ENCODE measurements at places on chromosomes 4 and X. TPM values are rescaled to one million over a fixed set of nuclear protein-coding genes. Genes with fewer than 3 reads are reported as not detected.

The LAMP2 gene
- polyA plus RNA-seq: 154 TPM

GRCh38 chrX:65745427-65745826, 78.0 kb downstream of the MSN start:
- DNase-seq: no peak

DNA sequence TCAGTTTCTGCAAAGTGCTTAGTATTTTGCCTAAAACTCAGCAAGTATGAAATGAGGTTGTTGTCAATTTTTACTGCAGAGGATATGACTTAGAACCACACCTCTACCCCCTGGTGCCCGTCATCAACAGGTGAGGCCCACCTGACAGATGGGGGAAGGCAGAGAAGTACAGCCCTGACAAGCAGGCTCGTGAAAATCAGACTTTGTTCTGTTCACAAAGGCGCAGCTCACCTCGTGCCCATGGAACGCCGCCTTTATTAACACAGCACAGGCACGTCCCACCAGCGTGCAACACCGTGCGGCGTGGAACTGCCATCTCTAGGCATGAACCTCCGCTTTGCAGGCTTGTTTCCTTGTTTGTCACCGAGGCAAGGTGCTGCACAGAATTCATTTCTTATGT, 13.3 kb downstream of the CYP4V2 start:
- DNase-seq: no peak

The HS3ST1 gene
- polyA plus RNA-seq: 2.4 TPM

The CT45A5 gene
- polyA plus RNA-seq: not detected

GRCh38 chr4:41734371-41734770, 14.2 kb downstream of the PHOX2B start:
- DNase-seq: no peak

DNA sequence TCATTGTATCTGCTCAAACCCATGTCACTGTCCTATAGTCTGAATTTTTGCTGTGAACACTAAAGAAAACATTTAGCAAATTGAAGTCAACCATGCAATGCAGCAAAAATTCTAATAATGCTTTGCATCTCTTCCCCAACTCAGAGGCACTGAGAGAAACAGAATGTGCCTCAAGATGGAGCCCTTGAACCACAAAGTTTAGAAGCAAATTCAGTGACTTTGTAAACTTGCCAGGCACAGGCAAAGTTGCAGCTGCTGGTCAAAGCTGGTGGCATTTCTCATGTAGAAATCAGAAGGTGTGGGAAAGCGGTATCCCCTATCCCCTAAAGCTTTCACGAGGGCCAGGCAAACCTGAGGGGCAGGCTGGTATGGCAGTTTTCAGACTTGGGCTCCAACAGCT, 121.7 kb upstream of the DIPK2B start:
- peak; percentile 10 for DNase-seq

DNA sequence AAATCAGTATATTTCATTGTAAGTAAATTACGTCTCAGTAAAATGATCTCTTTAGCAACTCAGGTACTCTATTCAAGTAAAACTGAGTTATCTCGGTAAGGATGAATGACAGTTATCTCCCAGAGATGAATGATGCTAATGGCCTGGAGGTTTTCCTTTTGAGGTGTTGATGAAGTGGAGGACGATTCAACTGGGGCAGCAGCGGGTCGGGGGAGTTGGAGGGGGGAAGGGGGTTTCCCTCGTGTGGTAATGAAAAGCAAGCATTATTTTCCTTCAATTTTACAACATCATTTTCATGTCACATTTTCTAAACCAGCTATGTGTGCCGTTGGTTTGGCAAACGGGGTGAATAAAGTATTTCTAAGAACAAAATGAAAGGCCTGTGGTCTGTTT, 92.4 kb upstream of the ATXN3L start:
- DNase-seq: no peak

DNA sequence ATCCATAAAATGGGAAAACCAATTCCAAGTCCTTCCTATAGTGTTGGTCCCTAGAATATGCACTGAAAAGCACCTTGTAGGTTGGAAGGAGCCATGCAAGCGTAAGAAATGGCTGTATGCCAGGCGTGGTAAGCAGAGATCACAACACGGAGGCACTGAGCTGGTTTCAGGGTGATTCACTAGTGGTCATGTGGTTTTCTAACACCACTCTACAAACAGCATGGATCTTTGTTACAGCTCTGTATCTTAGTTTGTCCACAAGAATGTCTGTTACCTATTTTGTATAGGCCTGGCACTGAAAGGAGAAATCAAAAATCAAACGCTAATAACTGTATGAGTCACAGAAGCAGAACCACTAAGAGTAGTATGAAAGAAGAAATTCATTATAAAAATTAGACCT, 71.9 kb downstream of the MAGEB17 start:
- DNase-seq: no peak

GRCh38 chr4:72215198-72215597, 183.4 kb downstream of the NPFFR2 start:
- no peak for DNase-seq

GRCh38 chr4:20445933-20446723, 194.4 kb downstream of the SLIT2 start:
- DNase-seq: no peak

DNA sequence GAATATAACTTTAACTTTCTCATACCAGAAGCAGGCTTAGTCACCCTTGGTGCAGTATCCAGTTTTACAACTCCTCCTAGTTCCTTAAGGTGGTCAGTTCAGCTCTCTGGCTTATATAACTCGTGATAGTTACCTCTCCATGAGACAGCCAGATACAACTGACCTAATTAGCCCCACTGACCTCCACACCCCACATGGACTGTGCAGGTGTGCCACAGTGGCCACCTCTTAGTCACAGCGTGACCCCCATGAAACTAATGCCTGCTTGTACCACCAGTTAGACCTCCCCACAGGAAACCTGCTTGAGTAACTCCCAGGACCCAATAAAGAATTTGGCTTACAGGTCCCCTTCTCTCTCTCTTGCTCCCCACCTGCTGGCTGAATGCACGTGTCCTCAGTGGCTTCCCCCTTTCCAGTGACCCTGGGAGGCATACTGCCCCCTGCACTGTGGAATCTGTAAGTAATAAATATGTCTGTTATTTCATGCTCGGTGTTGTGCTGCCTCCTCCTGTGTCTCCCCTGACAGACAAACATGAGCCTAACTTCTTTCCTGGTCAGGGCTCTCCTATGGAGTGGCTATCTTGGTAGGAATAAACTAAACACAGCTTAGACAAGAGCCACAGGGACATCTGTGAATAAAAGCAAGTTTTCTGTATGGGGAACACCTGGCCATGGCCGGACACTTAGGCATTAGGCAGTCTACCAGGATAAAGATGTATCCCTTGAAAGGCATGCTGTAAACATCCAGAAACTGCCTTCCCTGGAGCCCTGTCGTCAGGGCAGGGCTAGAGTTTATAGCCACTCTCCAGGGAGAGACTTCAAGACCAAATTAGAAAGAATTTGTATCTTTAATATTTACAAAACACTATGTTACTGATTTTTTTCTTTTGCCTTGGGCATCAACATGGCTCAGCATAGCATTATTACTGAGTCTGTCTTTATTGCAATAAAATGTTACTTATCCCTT, 209.7 kb upstream of the BOD1L1 start:
- DNase-seq: no peak

Data from left renal pelvis (tissue), 4 donors.